NCI-H1105 (cell line): ENCODE measurements at places on chromosomes 16 and 17.

DNA sequence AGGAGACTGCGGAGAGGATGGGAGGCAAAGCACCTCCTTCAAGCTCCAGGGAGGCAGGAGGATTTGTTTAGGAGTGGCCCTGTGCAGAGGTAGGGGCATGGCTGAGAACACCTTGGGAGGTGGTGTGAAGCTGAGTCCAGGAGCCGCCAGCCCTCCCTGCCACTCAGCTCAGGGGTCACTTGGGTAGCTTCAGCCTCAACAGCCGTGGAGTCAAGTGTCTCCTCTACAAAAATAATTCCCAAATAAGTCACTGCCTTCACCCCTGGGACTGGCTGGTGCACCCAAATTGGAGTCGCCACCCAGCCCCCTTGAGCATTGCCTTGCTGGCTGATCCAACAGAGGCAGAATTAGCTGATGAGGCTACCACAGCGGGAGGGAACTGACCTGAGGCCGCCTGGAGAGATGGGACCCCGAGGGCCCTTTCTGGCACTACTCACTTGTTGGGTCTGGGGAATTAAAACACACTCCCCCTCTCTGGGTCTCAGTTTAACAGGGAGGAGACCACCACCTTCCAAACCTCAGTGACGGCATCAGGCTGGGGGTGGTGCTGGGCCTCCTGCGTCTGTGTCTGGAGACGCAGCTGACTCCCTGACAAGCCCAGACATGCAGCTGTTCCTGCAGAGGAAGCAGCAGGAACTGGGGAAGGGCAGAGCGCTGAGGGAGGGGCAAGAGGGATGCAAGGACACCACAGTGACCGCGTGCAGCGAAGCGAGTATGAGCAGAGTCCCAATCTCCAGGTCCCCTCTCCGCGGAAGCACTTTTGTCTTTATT lies 87.9 kb upstream of the TOB1 start:
- peak; percentile 64 for DNase-seq

- DNase-seq: peak; percentile 60
These were observed 658 bp downstream of the CACNG4 start for GRCh38 chr17:66964930-66965800.

DNA sequence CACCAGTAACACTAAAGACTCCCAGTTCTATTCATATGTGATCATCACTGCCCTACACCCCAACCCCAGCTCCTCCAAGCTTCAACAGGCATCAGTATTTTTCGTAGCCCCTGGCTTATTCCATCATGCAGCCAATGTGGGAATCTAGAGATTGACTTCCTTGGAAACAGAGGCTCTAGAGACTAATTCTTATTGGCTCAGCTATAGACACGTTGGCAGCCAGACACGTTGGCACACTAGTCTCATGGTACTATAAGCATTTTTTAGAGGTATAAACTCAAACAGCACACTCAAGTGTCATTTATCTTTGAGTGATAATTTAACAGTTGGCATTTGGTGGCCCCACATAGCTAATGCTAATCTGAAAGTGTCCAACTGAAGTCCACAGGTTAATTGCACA lies 44.4 kb upstream of the CDR2 start:
- no peak for DNase-seq

DNA sequence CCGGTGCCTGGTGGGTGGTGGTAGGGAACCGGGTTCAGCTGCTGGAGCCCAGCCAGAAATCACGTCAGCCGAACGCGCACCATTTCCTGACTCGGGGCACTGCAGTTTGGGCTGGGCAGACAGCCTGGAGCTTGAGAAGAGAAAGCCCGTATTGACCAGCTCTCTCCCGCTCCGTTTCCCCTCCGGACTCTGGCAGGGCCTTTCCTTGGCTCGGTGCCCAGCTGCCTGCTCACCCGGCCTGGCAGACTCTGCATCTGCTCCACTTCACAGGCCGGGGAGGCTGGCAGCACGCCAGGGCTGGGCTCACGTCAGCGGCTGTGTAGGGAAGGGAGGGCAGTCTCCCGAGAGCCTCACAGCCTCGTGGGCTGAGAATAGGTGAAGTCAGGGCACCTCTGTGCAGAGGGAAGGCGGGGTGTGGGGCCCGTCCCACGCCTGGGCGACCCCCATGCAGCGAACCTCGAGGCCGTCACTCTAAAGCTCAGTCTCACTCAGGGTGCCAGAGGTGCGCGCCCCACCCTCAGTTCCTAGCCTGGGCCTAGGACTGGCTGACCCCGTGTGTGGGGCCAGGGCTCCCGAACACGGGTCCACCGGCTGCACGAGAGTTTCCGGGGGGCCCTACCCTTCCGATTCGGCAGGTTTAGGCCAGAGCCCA lies 59.1 kb downstream of the OR1D5 start:
- peak; percentile 93 for DNase-seq

DNA sequence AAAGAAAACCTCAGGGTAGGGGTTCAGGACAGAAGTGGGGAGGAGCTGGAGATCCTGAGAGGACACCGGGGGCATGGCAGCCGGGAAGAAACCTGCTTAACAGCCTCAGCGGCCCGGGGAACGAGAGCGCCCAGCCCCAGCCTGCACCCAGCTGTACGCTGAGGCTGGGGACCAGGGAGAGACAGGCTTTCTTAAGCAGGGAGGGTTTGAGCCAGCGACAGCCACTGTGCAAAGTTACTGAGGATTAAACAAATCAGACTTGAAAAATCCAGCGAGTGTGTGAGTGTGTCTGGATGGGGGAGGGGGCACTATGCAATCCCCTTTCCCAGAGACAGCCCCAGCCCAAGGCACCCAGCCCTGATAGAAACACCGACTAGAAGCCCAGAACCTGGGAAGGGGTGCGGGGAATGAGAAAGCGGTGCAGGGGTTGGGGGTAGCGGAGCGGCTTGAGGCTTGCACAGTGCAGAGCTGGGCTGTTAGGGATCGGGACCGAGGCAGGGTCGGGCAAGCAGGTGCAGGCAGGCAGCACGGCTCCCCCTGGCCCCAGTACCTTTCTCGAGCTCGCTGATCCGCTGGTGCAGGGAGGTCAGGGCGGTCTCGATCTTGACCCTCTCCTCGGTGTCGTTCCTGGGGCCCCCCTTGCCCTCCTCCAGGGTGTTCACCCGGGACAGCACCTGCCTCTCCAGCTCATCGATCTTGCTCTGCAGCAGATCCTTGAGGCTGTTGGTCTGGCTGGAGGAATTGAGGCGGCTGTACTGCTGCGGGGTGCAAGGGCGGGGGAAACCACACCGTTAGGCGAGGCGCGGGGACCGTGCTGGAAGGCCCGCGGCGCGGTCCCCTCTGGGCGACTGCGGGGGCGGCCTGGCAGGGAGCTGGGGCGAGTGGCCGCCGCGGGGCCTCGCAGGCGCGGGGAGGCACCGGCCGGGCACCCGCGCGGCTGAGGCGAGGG lies 1.2 kb downstream of the NPTX1 start:
- DNase-seq: no peak

GRCh38 chr16:67936124-67936879 lies at the start of gene PSMB10:
PSMB10 (minus strand) TSS chr16:67936850; CDS start chr16:67936749, 101 bp downstream.
- DNase-seq: no peak
